Activated gamma-delta T cell treated with anti-CD3 and anti-CD28 coated beads, Interleukin-2, amount 50 U/mL, for 16 hours (primary cell): ENCODE measurements at places on chromosomes 5 and 9.

- no peak for DNase-seq
These were observed 118.1 kb upstream of the SMIM23 start for GRCh38 chr5:171667341-171668096.

- DNase-seq: no peak
These were observed 262.5 kb downstream of the GOLPH3 start for GRCh38 chr5:31911291-31912265.

- no peak for DNase-seq
These were observed 64.6 kb upstream of the SYNPO start for GRCh38 chr5:150575745-150576448.

DNA sequence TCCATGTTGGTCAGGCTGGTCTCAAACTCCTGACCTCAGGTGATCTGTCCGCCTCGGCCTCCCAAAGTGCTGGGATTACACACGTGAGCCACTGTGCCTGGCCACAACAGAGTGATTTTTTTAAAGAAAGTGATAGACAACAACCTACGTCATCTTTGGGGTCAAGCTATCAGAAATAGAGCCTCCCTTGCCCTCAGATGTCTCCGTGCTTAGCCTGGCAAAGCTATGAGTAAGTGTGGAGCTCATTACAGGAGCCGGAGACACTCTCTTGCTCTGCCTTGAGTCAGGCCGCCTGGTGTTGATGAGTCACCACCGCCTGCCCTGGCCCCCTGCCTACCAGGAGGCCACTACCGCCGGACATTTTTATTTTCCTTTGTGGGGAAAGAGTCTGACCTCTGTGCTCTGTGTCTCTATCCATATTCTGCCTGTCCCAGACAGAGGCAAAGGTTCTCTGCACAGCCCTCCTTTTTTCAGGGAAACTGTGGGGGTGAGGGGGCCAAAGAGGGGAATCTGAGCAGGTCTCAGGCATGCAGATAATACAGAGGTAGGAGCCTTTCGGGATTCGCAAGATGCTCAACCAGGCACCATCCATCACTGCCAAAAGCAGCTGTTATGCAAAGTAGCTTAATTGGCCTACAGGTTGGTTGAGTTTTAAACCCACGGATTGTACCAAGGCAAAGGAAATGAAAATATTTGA, 123.7 kb upstream of the CPEB4 start:
- DNase-seq: no peak
